HepG2 (cell line): ENCODE measurements at places on chromosomes 4 and X. TPM values are rescaled to one million over a fixed set of nuclear protein-coding genes. Genes with fewer than 3 reads are reported as not detected.
A peak's percentile ranks its signal among the peaks of the same experiment; 100 is the strongest.

Gene CEP135
- 8.4 and 8.8 TPM in 2 replicates for total RNA-seq

Gene NPNT
- total RNA-seq: 10.0 and 19.1 TPM in 2 replicates

Gene CT45A1
- not detected in 2 replicates for total RNA-seq

Gene CWH43
- not detected in 2 replicates for total RNA-seq

Gene ETNPPL
- total RNA-seq: 6.0 and 10.2 TPM in 2 replicates

Gene RPL34
- 2,235 and 2,856 TPM in 2 replicates for total RNA-seq

Gene SPANXB1
- total RNA-seq: not detected in 2 replicates

Gene JCHAIN
- total RNA-seq: not detected in 2 replicates

Gene SERTM2
- total RNA-seq: not detected in 2 replicates

Gene ZNF711
- 3.8 and 5.5 TPM in 2 replicates for total RNA-seq

Gene KLKB1
- 0.49 and 0.59 TPM in 2 replicates for total RNA-seq

Gene CENPI
- 26.5 and 38.2 TPM in 2 replicates for total RNA-seq

DNA sequence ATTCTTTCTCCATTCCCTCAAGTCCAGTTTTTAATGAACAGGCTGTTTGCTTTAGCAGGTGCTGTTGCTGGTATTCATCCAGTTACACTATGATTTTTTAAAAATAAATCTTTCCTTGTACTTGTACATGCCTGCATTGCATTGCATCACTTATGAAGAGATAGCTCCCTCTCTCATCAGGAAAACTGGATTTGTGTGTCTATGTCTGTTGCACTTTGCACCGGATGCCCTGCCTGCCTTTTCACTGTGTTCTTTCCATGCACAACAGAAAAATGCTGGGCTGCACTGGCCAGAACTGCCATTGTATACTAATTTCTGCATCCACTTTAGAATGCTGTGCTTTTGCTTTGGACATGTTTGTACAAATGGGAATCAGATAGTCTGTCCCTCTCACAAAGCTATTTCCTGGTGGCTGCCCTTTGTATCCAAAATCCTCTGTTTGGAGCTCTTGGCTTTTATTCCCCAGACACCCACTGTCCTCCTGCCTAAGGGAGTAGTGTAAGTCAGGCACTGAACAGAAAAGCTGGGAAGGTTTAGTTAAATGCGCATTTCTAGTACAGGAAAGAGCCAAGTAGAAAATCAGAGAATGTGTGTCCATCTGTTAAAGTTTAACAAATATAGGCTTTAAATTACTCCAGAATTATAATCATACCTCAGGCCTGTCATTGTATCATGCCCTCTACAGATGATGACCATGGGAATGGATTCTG is 119.1 kb downstream of the MBNL3 start:
- peak; percentile 81 for DNase-seq

DNA sequence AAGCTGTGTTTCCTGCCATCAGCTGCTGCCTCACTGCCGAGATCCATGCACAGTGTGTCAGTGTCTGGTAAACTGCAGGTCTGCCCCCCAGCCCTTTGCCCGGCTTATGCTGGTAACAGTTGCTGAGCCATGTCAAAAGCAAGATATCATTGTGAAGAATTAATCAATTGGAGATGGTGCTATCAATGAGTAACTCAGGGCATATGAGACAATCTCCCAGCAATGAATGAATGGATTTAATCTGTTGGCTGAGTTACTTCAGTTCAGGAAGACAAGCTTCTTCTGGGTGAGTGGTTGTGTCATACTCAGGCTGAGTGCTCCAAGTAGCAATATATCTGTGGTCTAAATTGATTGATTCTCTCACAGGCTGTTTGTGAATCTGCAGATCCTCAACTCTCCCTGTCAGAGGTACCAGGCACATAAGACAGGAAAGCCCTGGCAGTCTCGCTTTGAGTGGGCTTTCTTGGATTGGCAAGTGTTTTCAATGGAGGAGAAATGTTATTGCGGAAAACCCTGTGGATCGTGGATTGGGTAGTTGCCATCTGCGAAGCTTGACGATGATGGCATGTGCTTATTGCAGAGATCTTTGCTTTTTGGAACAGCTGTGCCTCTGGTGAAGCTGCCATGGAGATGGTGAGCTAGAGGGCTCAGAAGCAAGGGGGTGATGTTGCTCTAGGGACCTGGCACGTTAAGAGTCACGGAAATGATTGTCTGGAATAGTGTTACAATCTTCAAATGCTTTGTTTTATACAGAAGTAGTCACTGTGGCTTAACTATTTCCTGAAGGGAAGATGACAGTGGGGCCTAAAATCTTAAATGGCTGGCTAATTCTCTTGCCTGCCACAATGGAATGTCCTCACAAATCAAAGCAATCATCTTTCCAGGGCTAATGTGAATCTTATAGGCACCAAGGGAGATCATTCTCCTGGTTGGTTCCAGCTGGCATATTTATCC is 147.6 kb upstream of the TBC1D9 start:
- no peak for DNase-seq

DNA sequence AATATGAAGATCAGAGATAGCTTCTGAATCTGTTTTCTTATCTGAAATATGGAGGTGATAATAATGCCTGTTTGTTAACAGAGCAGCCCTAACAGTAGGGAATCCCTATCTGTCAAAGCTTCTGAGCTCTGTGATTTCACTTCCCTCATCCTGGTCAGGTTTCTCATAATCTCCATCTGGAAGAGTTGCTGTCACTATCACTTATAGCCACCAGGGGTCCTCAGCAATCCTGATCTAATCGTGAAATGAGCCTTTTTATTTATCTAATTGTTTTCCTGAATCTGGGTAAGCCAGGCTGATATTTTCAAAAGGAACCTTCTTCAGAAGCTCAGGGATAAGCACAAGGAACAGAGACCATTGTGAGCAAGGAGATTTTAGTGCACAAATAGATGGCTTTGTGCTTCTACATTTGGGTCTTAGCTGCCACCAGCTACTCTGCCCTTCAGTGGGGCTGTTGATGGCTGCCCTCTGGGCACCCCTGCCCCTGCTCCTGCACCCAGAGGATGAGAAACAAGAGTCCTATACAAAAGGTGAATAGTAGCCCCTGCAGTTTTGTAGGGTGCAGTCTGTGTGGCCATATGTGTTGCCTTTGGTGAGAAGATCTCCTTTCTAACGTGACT is 196.4 kb upstream of the RADX start:
- peak; percentile 5 for DNase-seq

DNA sequence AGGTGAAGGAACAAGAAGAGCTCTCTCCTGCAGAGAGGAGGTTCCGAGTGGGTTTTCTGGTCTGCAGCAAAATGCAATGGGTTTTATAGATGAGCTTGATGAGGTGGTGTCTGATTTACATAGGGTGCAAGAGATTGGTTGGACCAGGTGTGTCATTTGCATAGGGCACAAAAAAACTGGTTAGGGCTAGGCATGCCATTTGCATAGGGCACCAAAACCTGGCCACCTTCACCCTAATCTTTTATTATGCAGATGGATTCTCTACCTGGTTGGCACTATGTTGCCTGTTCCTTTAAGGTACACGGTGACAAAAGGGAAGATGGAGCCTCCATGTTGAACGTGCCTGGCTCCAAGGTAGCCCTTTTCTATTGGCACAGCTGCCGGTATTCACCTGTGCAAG is 94.5 kb upstream of the PRKX start:
- DNase-seq: no peak

DNA sequence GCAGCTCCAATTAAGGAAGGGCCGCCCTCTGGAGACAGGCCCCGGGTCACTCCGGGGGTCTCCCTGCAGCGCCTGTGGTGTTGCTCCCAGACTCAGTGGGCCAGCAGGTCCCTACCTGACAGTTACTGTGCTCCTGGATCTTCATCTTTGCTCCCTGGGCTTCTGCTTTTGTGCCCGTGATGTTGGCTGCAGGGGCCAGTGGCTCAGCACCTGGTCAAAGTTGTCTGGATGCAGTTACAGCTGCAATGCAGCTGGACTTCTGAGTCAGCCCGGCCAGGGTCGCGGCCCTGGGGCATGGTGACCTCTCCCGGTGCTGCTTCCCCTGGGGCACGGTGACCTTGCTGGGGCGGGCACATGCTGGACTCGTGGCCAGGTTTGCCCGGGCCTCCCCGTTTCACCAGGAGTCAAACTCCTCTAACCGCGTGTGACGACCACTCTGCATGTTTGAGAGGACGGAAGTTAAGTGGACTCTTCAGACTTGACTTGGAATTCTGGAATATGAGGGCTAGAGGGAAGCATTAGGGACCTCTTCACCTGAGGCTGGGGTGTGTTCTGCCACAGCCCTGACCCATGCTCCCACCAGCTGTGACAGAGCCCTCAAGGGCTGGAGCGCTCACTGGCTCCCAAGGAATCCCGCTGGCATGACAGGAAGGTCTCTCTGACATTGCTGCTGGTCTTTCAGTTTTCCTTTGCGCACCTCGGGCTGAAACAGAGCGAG is 3.7 kb downstream of the CTAG2 start:
- no peak for DNase-seq

GRCh38 chr4:185127021-185127925 is 15.8 kb upstream of the SLC25A4 start:
- no peak for DNase-seq

DNA sequence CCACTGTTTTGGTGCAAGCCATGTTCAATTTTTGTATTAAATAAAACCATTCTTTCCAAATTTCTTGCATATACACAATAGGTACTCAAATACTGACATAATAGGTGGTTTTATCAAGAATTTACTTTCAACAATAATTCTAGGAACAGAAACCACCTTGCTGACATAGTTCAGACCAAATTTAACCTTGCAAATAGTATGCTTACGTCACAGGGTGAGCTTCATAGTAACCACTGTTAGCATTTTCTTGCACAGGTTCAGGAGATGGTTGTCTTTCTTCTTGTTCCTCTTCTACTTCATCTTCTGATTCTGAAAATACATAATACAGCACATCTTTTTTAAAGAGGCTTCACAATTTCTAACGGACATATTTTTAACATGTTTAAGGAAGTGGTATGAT is 17.6 kb downstream of the G3BP2 start:
- no peak for DNase-seq

GRCh38 chr4:154740462-154740861 is 3.3 kb upstream of the LRAT start:
- no peak for DNase-seq

DNA sequence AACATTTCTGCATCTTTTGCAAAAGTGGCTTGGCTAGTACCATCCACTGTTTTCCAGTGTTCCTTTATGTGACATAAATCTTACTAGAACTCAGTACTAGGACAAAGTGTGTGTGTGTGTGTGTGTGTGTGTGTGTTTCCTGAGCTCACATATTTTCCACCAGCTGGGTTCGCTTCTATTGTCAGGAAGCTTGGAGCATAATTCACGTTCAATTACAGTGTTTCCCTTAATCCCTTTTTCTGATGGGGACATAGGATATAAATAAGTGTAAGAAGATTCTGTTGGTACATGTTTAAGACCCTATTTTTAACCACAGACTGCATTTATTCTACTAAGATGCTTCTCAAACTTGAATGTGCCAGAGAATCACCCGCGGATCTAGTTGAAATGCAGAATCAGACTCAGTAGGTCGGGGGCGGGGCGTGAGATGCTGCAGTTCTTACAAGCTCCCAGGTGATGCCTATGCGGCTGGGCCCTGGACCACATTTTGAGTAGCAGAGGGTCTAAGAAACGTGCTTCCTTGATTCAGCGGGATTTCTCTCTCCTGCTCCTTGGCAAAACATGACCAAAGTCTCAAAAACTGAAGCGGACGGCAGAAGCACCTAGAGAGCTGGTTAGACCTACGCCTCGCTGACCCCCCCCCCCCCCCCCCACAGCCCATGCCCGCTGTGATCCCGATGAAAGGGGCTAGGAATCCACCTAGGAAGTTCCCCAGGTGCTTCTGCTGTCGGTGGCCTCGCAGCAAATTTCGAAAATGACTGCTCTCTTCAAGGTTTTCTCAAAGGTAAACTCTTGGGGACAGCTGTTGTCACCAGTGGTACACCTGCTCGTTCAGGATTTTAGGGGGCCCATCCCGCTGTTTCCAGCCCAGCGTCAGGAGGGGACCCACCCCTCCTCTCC is 797 bp downstream of the CD99L2 start:
- DNase-seq: no peak

DNA sequence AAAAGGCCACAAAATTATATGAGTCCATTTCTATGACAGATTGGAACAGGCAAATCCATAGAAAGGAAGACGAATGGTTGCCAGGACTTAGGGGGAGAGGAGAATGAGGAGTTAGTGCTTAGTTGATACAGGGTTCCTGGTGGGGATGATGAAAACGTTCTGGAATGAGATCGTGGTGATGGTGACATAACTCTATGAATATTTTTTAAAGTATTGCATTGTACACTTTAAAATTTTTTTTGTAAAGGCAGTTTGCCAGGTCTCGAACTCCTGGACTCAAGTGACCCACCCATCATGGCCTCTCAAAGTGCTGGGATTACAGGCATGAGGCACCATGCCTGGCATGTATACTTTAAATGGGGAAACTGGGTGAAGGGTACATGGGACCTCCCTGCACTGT is 9.9 kb upstream of the CCNQ start:
- no peak for DNase-seq

- DNase-seq: no peak
These were observed 14.0 kb downstream of the SORCS2 start for GRCh38 chr4:7206385-7206784.

DNA sequence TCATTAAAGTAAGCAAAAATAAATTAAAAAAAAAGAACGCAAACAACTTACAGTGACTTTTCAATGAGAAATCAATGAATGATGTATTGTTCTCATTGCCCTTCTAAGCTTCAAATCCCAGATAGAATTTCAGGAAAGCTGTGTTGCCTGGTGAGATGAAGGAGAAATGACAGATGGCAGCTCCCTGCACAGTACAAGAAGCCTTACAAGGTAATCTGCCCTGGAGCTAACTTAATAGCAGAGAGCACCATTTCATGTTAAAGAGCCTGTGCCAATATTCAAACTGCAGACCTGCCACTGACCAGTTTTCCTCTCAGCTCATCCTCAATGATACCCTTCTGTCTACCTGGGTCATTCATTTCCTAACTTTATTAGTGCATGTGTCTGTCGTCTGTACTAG is 54.0 kb downstream of the GC start:
- no peak for DNase-seq

DNA sequence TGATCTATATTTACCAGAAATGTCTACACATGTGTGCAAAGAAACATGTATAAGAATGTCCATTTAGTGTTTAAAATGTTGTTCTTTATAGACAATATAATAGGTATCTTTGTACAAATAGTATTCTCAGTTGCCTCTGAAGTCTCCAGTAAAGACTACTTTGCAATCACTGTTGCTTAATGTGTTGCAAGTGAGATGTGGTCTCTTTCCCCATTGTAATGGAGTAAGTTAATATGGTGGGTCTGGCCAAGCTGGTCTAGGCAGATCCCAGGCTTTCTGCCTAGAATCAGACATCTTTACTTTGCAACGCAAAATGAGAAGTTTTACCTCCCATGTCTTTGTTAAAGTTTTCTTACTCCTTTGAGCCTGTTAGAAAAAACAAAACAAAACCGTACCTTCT is 144.8 kb downstream of the GABRA3 start:
- no peak for DNase-seq

- no peak for DNase-seq
These were observed 425.0 kb upstream of the ATOH1 start for GRCh38 chr4:93403571-93403970.
